Neural crest cell (in vitro differentiated cells): ENCODE measurements at places on chromosomes 16 and 17.

DNA sequence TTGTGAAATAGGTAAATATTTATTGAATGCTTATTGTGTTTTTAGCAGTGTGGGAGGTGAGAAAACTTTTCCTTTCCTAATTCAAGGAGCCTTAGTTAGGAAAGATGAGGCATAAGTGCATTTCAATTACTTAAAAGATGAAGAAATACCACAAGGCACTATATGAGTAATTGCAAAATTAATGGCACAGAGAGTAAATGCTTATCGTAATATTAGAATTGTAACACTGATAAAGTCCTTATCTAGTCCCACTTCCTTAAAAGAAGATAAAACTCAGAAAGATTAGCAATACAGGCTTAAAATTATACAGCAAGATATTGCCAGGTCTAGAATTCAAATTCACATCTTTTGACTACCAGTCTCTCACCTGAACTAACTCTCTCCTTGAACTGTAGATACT lies 232.6 kb upstream of the TBX2 start:
- DNase-seq, result no peak

GRCh38 chr17:15257258-15257788 lies 7.8 kb downstream of the PMP22 start:
- DNase-seq, result peak; percentile 75

- DNase-seq, result no peak
These were observed 312.7 kb upstream of the KCNJ16 start for GRCh38 chr17:69762359-69762758.

- DNase-seq, result no peak
These were observed 9.7 kb downstream of the NHERF2 start for GRCh38 chr16:2036200-2036966.

DNA sequence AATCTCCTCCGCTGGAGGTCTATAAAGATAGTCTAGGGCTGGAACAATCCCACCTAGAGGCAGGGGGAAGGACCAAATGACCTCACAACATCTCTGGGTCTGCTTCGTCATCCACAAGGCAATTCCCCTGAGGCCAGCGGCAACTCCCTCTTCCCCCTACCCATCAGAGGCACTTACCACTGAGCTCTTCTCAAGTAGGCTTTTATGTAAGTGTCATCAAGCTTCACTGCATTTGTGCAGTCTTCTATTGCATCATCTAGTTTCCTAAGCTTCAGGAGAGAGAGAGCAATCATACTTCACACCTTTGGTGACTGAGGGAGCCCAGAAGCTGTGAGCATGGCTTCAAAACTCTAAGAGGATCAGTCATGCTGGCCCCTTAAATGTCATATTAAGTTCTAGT lies 21.0 kb downstream of the CNP start:
- no peak for DNase-seq
